ENCODE measurements at places on chromosomes 5 and 9.

- DNase-seq = no peak
These were observed 82.9 kb downstream of the CEMIP2 start for GRCh38 chr9:71685394-71685793.

GRCh38 chr9:91908746-91909145, 41.3 kb downstream of the ROR2 start:
- DNase-seq = no peak

DNA sequence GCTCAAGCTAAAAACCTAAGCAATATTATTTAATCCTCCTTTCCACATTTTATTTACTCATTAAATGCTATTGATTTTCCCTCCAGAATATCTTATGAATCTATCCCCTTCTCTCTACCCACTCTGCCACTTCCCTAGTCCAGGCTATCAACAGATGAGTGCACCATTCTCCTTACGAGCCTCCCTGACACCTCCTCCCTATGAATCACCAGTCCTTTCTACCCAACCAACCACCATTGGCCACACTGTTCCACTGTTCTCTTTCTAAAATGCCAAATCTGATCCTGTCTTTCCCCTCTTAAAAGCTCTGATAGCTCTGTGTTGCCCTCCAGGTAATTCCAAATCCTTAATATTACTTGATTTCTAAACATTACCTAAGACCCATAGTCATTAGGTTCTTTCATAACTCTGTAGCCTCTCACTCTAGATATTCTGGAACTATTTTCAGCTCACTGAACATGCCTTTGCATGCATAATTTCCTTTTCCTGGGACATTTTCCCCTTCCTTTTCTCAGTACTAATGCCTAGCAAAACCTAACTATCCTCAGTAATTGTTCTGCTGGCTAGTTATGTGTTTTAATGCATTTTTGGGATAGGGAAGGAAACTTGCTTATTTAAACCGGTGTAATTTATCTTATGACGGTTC, 126.3 kb downstream of the UNC13B start:
- DNase-seq = no peak

GRCh38 chr9:99235926-99236634, 14.0 kb downstream of the SEC61B start:
- no peak for DNase-seq

DNA sequence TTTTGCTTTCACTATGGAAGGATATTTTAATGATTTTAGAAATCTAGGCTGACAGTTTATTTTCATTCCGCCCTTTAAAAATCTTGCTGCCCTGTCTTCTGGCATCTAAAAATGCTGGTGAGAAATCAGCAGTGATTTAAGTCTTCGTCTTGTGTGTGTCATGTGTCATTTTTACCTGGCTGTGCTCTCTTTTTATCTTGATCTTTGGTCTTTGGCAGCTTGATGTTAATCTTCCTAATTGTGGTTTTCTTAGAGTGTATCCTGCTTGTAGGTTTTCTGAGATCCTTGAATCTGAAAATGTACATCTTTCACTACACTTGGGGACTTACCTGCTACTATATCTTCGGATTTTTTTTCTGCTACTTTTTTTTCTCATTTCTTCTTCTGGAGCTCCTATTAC, 11.9 kb upstream of the LPCAT1 start:
- peak; percentile 70 for DNase-seq

DNA sequence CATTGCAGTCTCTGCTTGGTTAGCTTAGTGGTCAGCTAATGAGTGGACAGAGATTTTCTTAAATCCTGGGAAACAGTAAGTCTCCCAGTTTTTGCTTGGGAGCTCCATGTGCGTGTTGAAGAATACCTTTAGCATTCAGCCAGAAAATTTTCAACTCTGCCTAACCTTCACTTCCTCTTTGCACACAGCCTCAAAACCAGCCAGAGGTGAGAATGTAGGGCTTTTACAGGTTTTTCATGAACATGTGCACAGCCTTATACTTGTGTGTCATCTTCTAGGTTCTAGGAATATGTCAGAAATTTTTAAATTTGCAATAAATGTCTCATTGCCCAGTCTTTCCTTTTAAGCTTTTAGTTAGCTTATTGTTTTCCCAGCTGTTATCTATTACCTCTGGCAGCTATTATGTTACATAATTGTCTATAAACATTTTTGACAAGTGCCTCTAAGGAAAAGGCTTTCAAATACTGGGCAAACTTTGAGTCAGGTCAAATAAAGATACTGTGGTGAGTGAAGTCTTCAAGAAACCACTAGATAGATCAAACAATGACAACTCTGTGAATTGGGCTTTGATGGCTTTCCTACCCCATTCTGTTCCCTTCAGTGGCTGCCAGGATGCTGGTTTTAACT, 12.7 kb downstream of the ADGRV1 start:
- DNase-seq = no peak

GRCh38 chr9:36793277-36793676, 220.6 kb downstream of the MELK start:
- no peak for DNase-seq

DNA sequence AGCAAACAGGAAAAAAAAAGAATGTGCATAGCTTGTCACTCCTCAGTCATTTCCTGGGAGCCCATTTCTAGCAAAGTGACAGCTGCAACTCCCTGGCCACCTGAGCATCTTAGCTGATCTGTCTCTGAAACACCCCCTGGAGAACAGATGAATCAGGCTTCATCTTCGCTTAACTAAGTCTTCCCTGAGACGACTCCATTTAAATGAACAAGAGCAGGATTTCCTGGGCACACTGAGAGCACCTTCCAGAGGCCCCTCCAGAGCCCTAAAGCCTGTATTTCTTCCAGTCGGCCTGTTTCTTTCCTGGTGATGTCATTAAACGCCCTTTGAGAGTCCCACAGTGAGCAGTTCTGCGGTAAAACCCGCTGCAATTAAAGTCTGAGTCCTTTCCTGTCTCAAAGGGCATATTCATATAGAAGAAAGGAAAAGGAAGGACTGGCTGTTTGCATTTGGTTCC, 13.9 kb downstream of the TGFBI start:
- DNase-seq = no peak

DNA sequence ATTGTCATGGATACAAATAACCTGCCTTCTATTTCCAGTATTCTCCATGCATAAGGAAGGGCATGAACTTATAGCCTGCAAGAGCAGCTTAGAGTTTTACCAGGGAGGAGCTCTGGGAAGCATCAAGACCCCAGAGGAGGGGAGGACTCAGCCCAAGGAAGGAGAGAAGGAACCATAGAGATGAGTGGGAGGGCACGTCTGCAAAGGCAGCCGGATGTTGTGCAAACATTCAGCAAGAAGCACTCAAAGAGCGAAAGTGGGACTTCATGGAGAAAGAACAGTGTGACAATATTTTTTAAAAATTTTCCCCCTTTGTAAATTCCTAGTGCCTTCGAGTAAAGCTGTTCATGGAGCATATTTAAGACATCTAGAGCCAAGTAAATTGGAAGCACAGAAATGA, 270.1 kb upstream of the PTGER4 start:
- peak; percentile 23 for DNase-seq

DNA sequence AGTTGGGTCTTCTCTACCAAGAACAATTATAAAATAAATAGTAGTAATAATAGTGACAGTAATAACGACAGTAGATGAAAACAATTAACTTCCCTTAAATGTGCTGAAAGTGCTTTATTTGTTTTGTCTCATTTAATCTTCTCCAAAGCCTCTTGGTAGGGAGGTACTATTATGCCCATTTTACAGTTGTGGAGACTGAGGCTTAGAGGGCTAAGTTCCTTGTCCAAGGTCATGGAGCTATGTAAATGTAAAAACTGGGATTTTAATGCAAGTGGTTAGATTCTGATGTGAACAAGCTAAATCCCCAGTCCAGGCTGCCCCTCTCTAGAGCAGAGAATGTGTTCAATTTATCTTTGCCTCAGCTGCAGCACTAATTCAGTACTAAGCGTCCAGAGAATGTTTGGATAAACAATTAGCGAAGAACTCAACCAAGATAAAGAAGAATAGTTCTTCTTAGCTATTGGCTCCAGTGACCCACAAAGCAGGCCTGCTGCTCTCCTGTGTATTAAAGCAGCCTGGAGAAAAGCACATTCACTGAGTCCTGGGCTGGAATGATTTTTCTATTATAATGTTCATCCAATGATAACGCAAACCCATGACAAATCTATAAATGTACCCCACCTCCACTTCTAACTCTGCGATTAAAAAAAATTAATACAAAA, 68.8 kb downstream of the NPR3 start:
- DNase-seq = no peak

GRCh38 chr9:114313186-114313585, 9.7 kb upstream of the ORM1 start:
- no peak for DNase-seq

- no peak for DNase-seq
These were observed 98.1 kb upstream of the ERBIN start for GRCh38 chr5:65828022-65828896.

- no peak for DNase-seq
These were observed 5.5 kb downstream of the ZDHHC12 start for GRCh38 chr9:128718475-128718874.

- no peak for DNase-seq
These were observed 1.3 kb downstream of the ZER1 start for GRCh38 chr9:128770286-128771030.

- DNase-seq = no peak
These were observed 10.1 kb downstream of the TRIO start for GRCh38 chr5:14153071-14153864.

- no peak for DNase-seq
These were observed 114.2 kb upstream of the PHYKPL start for GRCh38 chr5:178346607-178347334.

- no peak for DNase-seq
These were observed 36.1 kb downstream of the YIPF5 start for GRCh38 chr5:144134194-144134826.

Data from T-helper 2 cell (primary cell).